Body of pancreas (tissue), 4 donors: ENCODE measurements at places on chromosomes 6 and 20. TPM values are rescaled to one million over a fixed set of nuclear protein-coding genes. Genes with fewer than 3 reads are reported as not detected.

Gene C20orf141
- total RNA-seq: not detected

Gene PRDM1
- total RNA-seq: 1.3 TPM

Gene MATN4
- total RNA-seq: 5.3 TPM

Gene OPRM1
- total RNA-seq: 3.1 TPM

Gene FAM209B
- total RNA-seq: not detected

Gene FOXC1
- 3.6 TPM for total RNA-seq

Gene DPPA5
- total RNA-seq: not detected

Gene IRF4
- total RNA-seq: not detected

GRCh38 chr6:71419217-71420094, 130.8 kb downstream of the OGFRL1 start:
- peak; percentile 11 for DNase-seq
- H3K27ac ChIP-seq: peak overlapping the region; percentile 94
- H3K4me1 ChIP-seq: peaks cover 14% of the 10 kb centered on the region
- peak overlapping the region; percentile 41 for H3K4me3 ChIP-seq
